NCI-H510A (cell line): ENCODE measurements at places on chromosomes 16 and 17.

DNA sequence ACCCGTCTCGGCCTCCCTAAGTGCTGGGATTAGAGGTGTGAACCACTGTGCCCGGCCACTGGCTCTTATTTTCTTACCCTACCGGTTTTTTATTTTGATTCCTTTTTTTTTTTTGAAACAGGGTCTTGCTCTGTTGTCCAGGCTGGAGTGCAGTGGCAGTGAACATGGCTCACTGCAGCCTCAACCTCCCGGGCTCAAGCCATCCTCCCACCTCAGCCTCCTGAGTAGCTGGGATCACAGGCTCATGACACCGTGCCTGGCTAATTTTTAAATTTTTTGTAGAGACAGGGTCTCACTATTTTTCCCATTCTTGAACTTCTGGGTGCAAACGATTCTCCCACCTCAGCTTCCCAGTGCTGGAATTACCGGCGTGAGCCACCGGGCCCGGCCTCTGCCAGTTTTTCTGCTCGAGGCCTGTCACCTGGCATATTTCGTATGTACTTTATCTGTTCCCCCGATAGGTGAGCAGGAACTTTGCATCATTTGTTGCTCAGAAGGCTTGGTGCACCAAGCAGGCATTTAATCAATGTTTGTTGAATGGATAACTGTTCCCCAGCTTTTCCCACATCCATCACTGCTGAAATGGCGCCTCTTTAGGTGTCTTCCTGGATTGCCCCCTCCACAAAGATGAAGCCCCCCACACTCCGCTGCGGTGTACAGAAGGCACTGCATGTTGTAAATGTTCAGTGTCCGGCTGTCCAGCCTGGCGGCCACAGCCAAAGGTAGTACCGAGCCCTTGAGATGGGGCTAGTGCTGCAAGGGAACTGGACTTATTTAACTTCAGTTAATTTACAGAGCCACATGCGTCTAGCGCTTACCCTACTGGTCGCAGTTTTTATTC is 858 bp upstream of the TELO2 start:
- no peak for DNase-seq

- no peak for DNase-seq
Observed at GRCh38 chr17:57362797-57363556, 106.7 kb downstream of the MSI2 start.

GRCh38 chr16:8678068-8678927 is 3.9 kb downstream of the ABAT start:
- DNase-seq, result no peak

GRCh38 chr17:74816905-74817620 is 40.9 kb upstream of the NAT9 start:
- DNase-seq, result no peak
